ENCODE measurements at places on chromosomes 5 and 9.

- peak; percentile 44 for DNase-seq
Observed at GRCh38 chr5:179558932-179559283, 8.6 kb downstream of the RUFY1 start.

GRCh38 chr5:170408226-170408625 lies 19.1 kb upstream of the KCNMB1 start:
- DNase-seq = no peak

- DNase-seq = no peak
Observed at GRCh38 chr9:93244510-93245436, 60.8 kb downstream of the WNK2 start.

GRCh38 chr5:55347786-55348185 lies 40.0 kb downstream of the MTREX start:
- DNase-seq = no peak

- DNase-seq = no peak
Observed at GRCh38 chr9:133576031-133576874, 32.9 kb downstream of the FAM163B start.

DNA sequence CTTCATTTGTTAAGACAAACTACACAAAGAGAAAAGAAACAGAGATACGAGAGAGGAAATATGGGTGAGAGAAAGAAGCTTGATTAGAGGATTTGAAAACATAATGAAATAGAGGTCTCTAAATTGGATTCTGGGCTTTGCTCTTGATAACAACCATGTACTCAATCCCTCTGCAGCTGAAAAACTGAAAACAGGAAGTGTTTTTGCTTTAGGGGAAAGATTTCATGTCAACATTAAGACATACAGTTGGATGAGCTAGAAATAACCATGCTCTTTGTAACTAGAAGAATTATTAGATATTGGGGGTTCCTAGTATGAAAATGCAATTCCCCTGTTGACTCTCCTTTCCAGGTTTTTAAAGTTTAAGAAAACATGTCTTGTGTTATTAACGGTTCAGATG lies 21.9 kb downstream of the CRHBP start:
- DNase-seq = no peak

- DNase-seq = no peak
Observed at GRCh38 chr9:112884101-112884500, 6.6 kb downstream of the SLC46A2 start.

DNA sequence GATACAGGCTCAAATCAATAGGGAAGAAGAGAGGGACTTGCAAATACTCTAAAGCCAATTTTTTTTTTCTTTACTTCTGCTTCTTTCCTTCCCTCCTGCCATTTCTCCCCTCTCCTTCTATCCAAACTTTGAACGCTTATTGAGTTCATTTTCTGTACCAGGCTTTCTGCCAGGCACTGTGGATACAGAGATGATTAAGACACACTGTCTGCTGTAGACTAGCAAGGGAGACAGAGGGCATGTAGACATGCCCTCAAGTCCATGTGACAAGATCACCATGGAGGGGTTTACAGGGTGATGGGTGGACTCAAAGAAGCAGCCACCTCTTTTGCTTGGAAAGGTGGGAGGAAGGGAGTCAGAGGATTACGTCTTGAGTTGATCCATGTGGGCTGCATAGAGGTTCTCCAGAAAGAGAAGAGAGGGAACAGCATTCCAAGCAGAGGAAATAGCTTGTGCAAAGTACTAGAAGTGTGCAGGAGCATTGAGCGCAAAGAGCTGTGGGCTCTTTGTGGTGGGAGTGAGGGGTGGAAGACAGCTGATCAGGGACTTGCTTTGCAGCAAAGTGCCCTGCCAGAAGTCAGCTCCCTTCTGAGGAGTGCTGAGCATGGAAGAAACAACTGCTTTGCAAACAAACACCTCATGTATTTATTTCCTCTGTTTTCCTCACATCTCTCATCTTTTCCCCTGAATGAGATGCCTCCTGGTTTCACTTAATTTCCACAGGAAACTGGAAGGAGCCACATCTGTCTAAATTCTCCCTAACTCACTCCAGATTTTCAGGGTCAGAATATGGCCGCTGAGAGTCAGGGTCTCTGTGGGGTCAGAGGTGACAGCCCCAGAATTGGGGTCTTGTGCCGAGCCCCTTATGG lies 64.4 kb upstream of the COL15A1 start:
- no peak for DNase-seq

GRCh38 chr5:122377026-122377425 lies 65.0 kb downstream of the SNCAIP start:
- peak; percentile 34 for DNase-seq

- no peak for DNase-seq
Observed at GRCh38 chr5:82470185-82470994, 192.2 kb upstream of the RPS23 start.

DNA sequence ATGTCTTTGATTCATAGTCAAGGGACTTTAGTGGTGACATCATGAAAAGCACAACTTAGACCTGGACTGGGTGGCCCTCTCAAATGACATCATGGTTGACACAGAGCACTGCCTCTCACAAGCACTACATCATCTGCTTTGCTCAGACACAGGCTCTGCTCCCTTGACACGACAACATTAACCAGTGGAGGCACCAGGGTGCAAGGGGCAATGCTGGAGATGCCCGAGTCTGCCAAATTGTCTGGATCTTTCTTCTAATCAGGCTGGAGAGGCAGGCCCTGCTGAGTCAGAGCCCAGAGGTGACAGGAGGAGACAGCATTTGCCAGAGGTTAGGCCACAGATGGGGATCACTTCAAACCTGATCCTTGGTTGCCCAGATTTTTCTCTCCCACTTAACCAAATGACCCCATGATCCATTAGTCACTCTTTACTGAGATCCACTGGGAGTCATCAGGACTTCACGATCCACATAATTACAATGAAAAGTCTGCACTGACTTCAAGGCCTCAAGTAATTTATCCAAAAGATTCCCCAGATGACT lies 174.4 kb downstream of the SLIT3 start:
- DNase-seq = no peak

- peak; percentile 39 for DNase-seq
Observed at GRCh38 chr9:76571288-76571687, 112.3 kb downstream of the GCNT1 start.

DNA sequence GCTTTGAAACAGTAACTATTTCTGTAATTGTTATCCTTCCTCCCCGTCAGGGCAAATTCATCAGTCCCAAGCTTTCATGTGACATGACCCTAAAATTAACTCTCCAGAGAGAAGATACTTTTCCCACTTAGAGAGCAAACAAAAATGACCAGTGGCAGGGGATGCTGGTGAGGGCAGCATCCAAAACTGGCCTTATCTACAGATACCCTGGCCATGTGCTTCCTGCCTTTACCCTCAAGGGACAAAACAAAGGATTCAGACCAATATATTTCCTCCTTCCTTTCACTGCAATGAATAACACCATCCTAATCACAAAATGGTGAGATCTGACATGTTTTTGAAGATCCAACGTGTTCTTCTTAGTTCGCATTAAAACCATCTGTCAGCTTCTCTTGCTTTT lies 267.2 kb downstream of the MAN2A1 start:
- no peak for DNase-seq

DNA sequence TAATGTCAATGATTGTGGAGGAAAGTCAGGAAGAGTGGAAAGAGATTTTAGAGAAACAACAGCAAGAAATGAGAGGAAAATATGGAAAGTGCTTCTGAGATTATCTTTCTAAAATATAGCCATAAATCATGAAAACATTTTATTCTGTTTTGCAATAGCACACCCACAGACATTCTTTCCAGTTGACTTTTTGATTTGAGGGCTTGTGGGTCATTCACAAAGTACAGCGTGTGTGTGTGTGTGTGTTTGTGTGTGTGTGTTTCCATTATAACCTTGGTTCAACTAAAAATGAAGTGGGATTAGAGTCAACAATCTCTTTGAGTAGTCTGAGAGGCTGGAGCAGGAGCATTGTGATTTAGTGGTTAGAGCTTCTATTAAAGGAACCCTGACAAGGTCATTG lies 116.6 kb upstream of the GAS1 start:
- DNase-seq = peak; percentile 58

DNA sequence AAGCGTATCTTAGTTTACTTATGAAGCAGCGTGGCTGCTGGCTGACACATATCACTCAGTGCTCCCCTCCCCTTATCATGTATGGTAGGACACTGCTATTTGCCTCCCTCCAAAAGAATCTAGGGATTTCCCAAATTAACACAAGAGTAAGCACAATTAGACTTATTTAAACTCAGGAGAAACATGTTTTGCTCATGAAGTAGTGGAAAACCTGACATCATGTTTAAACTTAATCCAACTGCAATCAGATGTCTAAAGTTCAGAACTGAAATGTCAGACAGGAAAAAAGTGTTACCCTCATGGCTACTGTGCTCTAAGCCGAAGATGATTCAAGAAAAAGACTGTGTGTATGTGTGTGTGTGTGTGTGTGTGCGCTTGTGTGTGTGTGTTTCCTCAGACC lies 324.1 kb upstream of the TNC start:
- DNase-seq = peak; percentile 10

- DNase-seq = no peak
Observed at GRCh38 chr5:125377141-125377540, 630.7 kb upstream of the ZNF608 start.

DNA sequence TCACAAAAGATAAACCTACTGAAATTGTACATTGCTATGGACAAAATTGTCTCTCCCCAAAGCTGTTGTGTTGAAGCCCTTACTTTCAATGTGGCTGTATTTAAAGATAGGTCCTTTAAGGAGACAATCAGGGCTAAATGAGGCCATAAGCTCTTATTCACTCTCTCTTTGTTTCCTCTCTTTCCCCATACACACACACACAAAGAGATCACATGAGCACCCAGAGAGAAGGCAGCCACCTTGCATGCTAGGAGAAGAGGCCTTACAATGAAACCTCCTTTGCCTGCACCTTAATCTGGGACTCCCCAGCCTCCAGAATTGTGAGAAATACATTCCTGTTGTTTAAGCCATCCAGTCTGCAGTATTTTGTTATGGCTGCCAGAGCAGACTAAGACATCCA lies 1295.6 kb upstream of the CDH6 start:
- DNase-seq = no peak

DNA sequence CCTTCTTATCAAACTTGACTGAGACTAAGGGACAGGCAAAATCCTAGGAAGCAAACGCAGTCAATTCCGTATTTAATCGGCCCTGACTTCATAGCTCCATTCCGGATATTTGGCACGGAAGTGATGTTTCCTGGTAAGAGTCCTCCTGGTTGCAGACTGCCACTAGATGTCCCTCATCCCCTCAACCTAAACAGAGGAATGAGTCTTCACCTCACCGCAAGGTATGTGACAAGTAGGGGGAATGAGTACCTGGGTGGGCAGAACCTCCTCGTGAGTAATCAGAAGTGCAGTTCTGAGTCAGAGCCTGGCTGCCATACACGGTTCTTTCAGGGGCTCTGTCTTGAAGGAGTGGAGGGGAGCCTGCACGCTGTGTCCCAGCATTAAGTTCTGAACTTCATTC lies 173.6 kb downstream of the MUSK start:
- DNase-seq = no peak

DNA sequence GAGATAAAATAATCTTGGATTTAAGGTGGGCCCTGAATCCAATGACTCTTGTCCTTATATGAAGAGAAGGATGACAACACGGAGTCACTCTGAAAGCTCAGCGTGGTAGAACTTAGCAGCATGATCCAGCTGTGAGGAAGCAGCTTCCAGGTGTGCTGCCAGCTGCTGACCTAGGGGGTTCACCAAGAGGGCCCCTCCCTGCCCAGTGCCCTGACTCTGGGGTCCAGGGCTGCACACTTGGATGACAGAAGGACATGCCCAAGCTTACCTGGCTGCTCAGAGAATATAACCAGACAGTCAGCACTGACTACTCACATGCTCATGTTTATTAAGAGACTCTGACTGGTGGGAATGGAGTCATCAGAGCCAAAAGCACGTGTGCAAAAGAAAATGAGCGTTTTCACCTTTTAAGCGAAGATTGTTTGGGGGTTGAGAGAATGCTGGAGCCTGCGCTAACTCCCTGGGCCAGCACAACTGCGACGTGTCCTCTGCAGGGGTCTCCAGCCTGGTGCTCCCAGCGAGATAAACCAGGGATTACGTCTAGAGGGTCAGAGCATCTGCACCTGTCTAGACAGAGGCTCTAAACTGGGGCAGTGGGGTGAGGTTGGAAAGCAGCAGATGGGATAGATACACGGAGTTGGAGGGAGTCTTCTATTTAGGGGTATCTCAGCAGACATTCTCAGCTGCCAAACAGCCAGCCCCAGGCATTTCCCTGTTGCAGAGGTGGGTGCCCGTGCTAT lies 41.3 kb downstream of the ROPN1L start:
- DNase-seq = no peak

DNA sequence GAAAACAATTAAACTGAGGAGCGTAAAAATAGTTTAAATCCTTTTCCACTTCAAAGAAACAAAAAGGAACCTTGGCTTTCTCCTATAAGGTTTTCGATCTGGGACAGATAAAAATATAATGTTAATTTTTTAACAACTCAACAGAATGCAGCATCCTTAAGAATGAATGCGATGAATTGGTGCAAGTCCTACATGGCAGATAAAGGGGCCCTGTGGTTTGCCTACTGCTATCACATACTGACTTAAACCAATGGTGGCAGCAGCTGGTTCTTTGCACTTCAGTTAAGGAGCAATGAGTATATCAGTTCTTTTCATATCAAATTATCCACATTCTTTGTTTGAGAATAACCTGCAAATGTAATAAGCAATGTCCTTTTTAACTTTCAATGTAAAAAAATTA lies 12.4 kb upstream of the TYRP1 start:
- DNase-seq = no peak

GRCh38 chr5:56305001-56305950 lies 72.1 kb upstream of the ANKRD55 start:
- peak; percentile 45 for DNase-seq

DNA sequence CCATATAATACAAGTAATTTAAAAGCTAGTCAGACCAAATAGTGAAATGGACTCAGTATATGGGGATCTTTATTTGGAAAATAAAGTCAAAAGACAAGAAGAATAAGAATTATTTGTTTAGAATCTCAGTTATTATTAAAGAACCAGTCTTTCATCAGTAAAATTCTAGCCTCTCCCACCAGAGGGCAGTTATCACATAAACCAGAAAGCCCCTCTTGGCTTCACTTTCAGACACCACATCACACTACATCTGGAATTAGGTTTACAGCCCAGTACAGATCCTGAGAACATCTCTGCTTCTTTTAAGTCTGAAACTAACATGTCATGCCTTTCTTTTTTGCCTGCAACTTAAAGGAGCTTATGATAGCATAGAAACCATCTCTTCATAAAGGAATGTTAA lies 12.2 kb upstream of the HSPB3 start:
- peak; percentile 57 for DNase-seq

DNA sequence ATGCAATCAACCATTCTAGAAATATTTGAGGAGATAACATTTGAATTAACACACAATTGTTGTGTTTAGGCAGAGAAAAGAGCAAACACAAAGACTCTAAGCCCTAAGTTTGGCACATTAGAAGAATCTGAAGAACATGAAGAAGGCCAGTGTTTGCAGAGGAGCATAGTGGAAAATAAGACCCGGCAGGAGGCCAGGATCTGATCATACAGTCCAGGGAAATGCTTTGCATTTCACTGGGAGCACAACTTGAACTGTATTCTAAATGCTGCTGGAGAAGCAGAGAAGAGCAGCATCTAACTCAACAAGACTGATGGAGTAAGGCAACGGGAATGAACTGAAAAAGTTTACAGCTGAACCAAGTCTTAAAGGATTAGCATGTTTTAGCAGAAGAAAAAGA lies 463.4 kb downstream of the ZNF608 start:
- DNase-seq = peak; percentile 12

GRCh38 chr5:78569441-78569840 lies 79.1 kb downstream of the LHFPL2 start:
- DNase-seq = peak; percentile 90

- DNase-seq = no peak
Observed at GRCh38 chr5:112034421-112034979, 277.5 kb upstream of the NREP start.
